NCI-H1436 treated with DMSO at 0.1 percent for 48 hours (cell line): ENCODE measurements at places on chromosomes 12 and 14.

DNA sequence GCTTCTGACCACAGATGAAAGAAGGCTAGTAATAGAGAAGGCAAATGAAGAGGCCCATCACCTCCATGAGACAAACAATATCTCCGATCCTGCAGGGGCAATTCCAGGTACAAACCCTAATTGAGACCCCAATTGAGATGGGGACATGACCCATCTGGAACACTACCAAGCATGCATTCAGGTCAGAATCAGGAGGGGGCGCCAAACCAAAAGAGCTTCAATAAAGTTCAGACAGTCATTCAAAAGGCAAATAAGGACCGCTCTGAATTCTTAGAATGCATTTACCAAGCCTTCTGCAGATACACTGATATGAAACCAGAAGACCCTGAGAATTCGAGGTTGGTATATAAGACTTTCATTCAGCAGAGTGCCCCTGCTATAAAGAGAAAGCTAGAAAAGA is 10.2 kb upstream of the EDDM3B start:
- no peak for DNase-seq

GRCh38 chr14:100329233-100330006 is 6.3 kb downstream of the SLC25A47 start:
- no peak for DNase-seq

DNA sequence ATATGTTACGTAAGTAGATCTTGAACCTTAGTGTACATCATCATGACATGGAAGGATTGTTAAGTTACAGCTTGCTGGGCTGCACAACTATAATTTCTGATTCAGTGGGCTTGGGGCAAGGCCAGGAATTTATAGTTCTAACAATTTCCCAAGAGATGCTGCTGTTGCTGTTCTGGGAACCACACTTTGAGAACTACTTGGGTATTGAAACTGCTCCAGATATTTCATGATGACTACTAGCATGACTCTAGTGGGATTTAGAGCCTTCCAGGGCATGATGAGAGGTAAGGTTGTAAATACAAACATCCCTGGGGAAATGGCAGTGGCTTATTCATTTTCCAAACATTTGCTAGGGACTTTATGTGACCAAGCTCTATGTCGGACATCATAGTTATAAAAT is 904.8 kb upstream of the SEL1L start:
- DNase-seq, result no peak

DNA sequence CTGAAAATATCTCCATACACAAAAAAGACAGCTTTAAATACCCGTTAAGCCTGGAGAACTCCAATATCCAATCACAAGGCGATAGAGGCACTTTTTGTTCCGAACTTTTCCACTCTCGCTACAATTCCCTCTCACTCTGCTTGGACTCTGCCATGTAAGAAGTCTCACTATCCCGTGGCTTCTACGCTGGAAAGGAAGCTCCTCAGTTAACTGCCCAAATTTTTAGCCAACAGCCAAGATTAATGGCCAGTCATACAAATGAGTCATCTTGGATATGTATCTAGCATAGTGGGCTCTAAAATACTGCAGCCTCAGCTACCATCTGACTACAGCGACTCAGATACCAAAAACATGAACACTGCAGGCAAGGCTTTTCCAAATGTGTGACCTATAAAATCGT is 45.5 kb upstream of the RERGL start:
- no peak for DNase-seq

- DNase-seq, result no peak
Observed at GRCh38 chr14:83483063-83483462, 1949.4 kb upstream of the SEL1L start.
